ENCODE measurements at places on chromosomes 5 and 9. TPM values are rescaled to one million over a fixed set of nuclear protein-coding genes. Genes with fewer than 3 reads are reported as not detected.

DNA sequence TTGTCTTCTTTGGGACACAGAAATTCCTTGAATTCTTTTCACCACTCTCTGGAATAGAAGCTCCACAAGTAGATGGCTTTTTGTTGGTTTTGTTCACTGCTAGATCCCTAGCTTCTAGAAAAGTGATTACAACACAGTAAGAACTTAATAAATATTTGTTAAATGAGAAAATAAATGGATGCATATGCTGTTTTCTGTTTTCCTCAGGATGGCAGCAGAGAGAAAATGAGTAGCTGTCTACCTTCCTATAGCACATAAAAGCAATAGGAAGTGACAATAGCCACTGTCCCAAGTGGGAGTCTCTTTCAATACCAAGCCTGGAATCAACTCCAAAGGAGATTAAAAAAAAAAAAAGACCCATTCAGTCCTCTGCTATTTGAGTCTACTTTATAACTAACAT, 100.6 kb upstream of the NREP start:
- peaks cover 36% of the 10 kb centered on the region for H3K4me1 ChIP-seq
- H3K4me3 ChIP-seq, result no peak overlapping the region
- no peak overlapping the region for H3K27ac ChIP-seq
- peak; percentile 21 for DNase-seq

GRCh38 chr9:35700031-35700430, 10.3 kb upstream of the TPM2 start:
- H3K4me3 ChIP-seq, result no peak overlapping the region
- H3K27me3 ChIP-seq, result no peaks in the 10 kb centered on the region
- H3K27ac ChIP-seq, result no peak overlapping the region

- no peaks in the 10 kb centered on the region for H3K36me3 ChIP-seq
- H3K4me1 ChIP-seq, result no peaks in the 10 kb centered on the region
- no peak overlapping the region for H3K4me3 ChIP-seq
- H3K27ac ChIP-seq, result no peak overlapping the region
- peak; percentile 60 for DNase-seq
- no peaks in the 10 kb centered on the region for H3K27me3 ChIP-seq
Measured at GRCh38 chr5:125134216-125135081, 388.0 kb upstream of the ZNF608 start.

Gene HTR1A
- total RNA-seq, result not detected

DNA sequence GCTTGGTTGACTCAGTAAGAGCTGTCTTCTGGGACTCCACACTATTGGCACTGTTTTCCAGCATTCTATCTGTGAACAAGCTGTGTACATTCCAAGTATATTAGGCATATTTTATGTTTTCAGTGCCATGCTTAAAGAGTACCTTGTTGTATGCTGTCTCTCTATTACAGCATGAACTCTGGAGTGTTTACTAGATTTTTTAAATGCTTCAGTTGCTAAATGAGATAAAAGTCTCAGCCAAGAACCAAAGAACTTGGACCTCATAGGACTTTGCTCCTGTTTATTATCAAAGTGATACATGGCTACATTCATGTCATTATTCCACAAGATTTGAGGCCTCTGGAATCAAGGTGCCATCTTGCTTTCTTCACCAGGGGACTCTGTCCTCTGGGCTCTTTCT, 167.2 kb downstream of the C9orf152 start:
- peak; percentile 85 for DNase-seq
- no peak overlapping the region for H3K27ac ChIP-seq
- no peak overlapping the region for H3K4me3 ChIP-seq
